ENCODE measurements at places on chromosomes 12 and 14.

- DNase-seq: no peak
Measured at GRCh38 chr14:102928412-102929240, 6.2 kb downstream of the AMN start.

GRCh38 chr14:58663494-58664111 lies 25.8 kb downstream of the DACT1 start:
- DNase-seq: no peak

- DNase-seq: no peak
Measured at GRCh38 chr12:123000578-123000977, 20.1 kb downstream of the ARL6IP4 start.

GRCh38 chr12:56086096-56086495 lies 6.1 kb downstream of the ERBB3 start:
- no peak for DNase-seq

DNA sequence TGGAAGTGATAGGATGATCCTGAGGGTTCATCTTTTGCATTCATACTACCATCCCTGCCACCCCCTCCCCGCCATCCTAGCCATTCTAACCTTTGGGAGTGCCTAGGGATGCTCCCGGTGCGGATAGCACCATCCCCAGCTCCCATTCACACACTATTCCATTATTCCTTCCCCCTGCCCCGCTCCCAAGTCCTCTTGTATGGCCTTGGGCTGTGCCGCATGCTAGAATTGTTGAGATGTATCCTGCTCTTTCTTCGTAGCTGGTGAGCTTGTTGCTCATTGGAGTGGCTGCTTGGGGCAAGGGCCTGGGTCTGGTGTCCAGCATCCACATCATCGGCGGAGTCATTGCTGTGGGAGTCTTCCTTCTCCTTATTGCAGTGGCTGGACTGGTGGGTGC lies 644 bp downstream of the TSPAN31 start:
- DNase-seq: no peak

- DNase-seq: peak; percentile 61
Measured at GRCh38 chr14:71142375-71143038, 235.2 kb downstream of the PCNX1 start.

DNA sequence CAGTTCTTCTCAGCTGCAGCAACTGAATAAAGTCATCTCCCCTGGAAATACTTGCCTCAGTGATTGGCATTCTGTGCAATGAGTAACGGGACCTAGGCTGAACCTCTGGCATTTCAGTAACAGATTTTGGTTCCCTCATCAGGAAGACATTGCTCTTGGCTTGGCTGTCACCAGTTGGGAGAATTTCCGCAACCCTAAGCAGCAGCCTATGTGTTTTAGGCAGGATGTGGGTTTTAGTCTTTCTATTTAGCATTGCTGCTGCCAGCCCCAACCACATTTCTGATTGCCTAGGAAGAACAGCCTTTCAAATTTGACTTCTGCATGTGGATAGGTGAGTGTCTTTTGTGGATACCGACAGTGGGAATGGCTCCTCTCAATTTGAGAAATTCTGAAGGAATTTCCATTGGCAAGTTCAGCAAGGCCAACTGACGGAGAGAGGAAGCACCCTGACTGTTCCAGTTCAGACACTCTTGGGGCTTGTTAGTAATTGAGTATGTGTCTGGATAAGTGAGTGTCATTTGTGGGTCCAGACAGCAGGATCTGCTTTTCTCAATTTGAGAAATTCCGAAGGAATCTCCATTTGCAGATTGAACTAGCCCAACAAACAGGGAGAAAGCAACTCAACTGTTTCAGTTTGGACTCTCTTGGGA lies 19.0 kb upstream of the CLEC2A start:
- no peak for DNase-seq

DNA sequence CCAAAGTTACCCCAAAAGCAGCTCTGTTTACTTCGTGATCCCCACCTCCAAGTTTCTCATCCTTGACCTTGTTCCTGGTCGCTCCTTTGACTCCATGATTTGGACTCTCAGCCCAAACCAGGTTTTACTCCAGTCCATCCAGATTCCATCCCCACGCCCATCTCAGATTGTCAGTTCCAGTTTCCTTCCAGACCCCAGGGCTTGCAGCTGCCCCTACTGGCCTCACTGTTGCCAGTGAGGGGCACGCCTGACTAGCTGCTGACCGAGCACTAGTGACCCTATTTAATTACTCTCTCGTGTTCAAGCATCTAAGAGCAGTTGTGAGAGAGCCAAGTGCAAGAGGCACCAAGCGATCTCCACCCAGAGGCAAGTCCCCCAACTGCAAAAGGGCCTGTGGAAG lies 155.1 kb upstream of the FUT8 start:
- no peak for DNase-seq

DNA sequence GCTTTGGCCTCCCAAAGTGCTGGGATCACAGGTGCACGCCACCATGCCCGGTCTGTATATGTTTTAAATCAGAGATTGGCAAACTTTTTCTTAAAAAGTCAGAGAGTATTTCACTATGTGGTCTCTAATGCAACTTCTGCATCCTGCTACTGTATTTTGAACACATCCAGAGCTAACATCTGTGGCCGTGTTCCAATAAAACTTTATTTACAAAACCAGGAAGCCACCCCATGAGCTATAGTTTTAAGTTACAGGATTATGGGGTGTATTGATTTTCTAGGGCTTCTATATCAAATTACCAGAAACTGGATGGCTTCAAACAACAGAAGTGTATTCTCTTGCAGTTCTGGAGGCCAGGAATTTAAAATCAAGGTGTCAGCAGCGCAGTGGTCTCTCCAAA lies 5.3 kb upstream of the RBM19 start:
- no peak for DNase-seq

GRCh38 chr14:63670692-63671091 lies 29.0 kb upstream of the WDR89 start:
- DNase-seq: no peak

GRCh38 chr12:14387219-14387871 lies 21.9 kb downstream of the ATF7IP start:
- no peak for DNase-seq

- no peak for DNase-seq
Measured at GRCh38 chr14:101151927-101152305, 248.4 kb upstream of the RTL1 start.

- no peak for DNase-seq
Measured at GRCh38 chr12:110312581-110313360, 31.7 kb downstream of the ATP2A2 start.

DNA sequence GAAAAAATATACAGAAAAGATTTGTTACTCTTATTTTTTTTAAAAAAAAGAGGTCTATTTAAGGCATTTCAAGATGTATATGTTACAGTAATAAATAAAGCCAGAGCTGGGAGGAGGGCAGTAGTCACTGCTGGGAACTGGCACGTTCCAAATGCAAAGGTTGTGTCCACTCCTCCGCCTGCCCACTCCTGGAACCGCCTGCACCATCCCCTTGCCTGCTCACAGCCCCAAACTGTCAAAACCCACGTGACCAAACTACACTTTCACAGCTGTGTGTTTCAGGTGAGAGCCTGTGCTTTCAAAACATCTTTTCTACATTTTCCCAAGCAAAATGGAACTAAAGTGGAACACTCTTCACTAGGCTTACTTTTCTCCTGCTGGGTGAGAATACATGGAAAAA lies 160.4 kb downstream of the TTC7B start:
- DNase-seq: no peak

- no peak for DNase-seq
Measured at GRCh38 chr12:25236190-25236589, 14.5 kb downstream of the KRAS start.

DNA sequence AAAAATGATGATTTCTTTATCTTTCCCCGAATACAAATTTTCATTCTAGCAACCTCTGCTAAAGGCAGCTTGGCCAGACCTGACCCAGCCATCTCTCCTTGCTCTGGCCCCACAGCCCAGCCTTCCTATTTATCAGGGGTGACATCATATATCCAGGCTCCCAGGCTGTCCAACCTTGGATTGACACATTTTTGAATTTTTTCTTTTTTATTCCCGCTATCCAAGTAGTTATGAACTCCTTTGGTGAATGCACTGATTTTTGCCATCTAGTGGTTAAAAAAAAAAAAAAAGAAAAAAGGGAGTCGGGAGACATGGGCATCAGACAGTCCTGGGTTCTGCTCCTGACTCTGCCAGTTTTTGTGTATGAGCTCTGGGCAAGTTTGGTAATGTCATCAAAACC lies 120.5 kb downstream of the PTPN11 start:
- no peak for DNase-seq

GRCh38 chr12:24864796-24865125 lies 84.1 kb downstream of the BCAT1 start:
- DNase-seq: no peak

GRCh38 chr12:53694756-53695151 lies 18.9 kb upstream of the ATP5MC2 start:
- no peak for DNase-seq

DNA sequence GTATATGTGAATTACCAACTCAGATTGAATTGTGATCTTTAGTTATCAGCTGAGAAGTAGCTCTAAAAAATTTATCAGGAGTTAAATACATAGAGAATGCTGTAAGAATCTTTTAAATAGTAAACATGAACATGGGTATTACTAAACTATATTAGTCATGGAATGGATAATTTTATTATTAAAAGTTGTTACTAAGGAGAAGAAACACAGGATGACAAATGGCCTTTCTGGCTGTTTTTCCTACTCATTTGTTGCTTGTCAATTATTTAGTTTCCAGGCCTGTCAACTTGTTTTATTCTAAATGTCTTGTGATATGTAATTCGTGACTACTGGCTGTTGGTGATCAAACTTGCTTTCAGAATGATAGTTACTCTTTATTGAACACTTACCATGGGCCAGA lies 58.7 kb downstream of the KTN1 start:
- no peak for DNase-seq

DNA sequence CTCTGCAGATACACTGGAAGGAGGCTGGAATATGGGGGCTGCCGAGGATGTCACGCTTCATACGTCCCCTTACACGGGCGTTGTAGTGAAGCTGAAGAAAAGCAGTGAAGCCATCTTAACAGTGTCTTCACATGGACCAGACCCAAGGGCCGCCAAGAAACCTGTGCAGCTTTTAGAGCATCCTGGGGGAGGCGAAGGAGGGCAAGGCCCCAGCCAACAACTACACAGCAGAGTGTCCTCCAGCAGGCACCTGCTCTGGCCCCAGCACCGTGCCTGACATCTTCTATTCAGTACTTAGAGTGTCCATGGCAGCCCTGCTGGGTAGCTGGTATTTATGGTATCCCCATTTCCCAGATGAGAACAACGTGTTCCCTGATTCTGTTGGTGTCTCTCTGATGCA lies 48.9 kb upstream of the RIN3 start:
- DNase-seq: no peak

GRCh38 chr12:58896278-58896677 lies 24.0 kb downstream of the LRIG3 start:
- no peak for DNase-seq

DNA sequence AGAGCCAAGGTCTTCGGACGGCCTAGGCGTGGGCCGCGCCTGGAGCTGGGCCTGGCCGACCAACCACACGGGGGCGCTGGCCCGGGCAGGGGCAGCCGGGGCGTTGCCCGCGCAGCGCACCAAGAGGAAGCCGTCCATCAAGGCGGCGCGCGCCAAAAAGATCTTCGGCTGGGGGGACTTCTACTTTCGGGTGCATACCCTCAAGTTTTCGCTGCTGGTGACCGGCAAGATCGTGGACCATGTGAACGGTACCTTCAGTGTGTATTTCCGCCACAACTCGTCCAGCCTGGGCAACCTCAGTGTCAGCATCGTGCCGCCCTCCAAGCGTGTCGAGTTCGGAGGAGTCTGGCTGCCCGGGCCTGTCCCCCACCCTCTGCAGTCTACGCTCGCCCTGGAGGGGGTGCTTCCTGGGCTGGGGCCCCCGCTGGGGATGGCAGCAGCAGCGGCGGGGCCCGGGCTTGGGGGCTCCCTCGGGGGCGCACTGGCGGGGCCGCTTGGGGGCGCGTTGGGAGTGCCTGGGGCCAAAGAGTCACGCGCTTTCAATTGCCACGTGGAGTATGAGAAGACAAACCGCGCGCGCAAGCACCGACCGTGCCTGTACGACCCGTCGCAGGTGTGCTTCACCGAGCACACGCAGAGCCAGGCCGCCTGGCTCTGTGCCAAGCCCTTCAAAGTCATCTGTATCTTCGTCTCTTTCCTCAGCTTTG lies 4.4 kb upstream of the SHMT2 start:
- no peak for DNase-seq

DNA sequence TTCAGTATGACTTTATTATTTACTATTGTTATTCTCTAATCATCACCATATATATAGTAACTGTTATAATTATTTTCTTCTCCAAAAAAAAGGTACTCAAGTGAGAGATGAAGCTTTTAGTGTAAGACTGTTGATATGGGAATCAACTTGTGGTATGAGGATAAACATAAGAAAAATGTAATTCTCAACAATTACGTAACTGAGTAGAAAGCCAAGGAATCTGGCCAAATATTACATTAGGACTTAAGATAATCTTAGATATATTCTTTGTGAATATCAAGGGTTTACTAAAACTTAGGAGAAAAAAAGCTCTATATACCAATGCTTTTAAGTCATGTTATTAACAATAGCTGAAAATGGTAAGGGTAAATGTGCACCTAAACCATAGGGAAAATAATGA lies 13.3 kb downstream of the SENP1 start:
- DNase-seq: no peak

Measured in AG09319 (cell line).